ENCODE measurements at places on chromosomes 2 and 18.

- no peak for DNase-seq
Observed at GRCh38 chr2:20496076-20496872, 49.4 kb downstream of the RHOB start.

DNA sequence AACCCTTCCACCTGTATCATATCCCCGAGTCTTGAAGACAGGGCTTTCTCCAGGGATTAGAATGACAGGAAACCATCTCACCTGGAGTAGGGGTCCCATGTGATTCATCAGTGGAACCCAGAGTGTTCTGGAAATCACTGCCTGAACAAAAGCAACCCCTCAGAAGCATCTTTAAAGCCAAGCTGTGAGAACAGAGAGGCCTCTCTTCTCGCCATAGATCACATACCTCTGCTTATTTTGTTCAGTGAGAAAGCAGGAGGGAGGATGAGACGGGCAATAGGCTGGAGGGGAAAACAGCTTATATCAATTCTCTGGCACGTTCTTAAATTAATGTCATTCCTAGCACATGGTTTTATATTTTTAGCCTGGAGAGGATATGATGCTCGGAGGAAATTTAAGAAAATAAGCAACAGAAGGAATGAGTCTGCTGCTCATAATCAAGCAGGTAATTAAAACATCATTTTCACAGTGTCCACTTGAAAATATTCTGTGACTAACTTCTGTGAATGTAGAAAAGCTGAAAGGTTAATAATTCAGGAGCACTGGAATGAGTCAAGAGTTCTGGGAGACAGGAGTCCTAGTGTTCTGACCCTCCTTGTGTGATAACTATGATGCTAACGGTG, 213.6 kb upstream of the SP5 start:
- no peak for DNase-seq

DNA sequence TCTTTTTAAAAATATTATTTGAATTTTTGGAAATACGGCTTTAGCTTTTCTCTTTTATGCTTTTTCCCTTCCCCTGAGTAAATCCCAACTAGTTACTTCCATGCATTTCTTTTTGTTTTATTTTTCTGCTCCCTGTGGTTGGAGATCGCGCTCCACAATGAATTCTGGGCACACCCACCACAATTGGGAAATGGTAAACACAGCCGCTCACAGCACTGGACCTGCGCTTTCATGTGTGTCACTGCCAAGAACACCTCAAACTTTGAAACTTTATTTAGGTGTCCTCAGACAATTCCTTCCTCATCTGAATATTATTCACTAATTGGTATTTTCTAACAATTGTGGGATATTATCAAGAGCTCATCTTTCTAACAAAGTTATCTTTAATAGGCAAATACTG, 82.8 kb upstream of the TMEM18 start:
- DNase-seq = no peak

- DNase-seq = no peak
Observed at GRCh38 chr2:12504443-12504842, 212.3 kb upstream of the TRIB2 start.

DNA sequence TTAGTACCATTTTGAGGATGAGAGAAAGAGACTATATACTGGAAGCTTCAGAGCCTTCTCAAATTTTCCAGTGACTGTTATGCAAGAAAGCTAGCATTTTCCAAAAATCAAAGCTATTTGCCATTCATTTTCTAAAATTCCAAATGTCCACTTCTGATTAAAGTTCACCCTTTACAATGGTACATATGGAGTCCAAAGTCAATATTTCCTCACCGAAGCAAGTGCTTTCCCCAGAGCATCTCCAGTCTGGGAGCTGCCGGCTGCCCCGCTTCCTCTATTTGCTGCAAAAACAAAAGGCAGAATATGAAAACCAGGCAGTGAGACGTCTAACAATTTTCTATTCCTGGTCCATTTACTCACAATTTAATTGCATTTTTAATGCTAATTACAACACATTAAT, 302.0 kb upstream of the CCDC68 start:
- no peak for DNase-seq

DNA sequence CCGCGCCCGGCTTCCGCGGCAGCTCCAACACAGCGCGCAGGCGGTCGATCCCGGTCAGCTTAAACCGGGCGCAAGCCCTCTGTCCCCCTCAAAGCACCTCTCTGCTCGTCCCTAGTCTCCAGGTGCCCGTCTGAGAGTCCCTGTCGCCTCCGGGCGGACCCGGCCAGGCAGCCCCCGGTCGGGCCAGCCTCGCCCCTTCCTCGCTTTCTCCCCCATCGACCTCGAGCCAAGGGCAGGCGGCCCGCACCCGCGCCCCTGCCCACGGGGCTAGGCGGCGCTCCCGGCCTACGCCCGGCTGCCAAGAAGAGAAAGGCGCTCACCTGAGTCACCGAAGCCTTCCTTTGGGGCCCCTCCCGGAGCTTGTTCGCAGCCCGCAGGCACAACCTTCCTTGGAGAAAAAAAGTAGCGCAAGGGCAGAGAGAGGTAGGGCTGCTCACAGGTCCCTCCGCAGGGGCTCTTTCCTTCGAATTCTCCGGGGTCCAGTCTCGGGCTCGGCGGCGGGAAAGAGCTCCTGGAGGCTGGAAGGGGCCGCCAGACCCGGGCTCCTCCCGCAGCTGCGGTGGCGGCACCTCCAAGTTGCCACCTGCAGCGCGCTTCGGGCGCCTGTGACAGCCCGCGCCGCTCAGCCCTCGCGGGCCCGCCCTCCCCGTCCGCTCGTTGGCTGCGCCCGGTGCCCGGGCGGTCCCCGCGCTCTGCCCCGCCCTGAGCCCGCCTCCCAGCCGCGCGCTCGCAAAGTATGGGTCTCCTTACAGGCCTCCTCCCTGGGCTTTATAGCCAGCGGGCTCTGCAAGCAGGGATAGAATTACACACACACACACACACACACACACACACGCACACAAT, 86.5 kb upstream of the EPB41L3 start:
- peak; percentile 88 for DNase-seq

GRCh38 chr2:204654669-204655068, 109.4 kb downstream of the PARD3B start:
- DNase-seq = no peak

GRCh38 chr2:48328159-48328809, 201.7 kb upstream of the STON1 start:
- DNase-seq = no peak

DNA sequence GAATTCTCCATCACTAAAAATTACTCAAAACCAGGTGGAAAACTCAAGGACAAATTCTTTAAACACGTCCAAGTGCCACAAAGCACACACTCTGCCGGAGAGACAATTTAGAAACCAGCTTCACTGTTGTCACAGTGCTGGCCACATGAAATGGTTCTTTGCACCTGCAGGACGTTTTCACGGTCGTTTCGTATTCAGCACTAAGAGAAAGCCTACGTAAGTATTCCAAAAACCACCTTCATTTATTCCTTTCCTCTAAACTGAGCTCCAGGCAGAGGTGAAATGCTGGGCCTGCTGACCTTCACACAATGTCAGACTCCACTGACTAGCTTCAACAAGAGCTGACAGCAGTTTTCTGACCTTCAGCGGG, 680 bp downstream of the ATP5F1A start:
- no peak for DNase-seq

- DNase-seq = no peak
Observed at GRCh38 chr2:46167924-46168323, 129.3 kb upstream of the EPAS1 start.

DNA sequence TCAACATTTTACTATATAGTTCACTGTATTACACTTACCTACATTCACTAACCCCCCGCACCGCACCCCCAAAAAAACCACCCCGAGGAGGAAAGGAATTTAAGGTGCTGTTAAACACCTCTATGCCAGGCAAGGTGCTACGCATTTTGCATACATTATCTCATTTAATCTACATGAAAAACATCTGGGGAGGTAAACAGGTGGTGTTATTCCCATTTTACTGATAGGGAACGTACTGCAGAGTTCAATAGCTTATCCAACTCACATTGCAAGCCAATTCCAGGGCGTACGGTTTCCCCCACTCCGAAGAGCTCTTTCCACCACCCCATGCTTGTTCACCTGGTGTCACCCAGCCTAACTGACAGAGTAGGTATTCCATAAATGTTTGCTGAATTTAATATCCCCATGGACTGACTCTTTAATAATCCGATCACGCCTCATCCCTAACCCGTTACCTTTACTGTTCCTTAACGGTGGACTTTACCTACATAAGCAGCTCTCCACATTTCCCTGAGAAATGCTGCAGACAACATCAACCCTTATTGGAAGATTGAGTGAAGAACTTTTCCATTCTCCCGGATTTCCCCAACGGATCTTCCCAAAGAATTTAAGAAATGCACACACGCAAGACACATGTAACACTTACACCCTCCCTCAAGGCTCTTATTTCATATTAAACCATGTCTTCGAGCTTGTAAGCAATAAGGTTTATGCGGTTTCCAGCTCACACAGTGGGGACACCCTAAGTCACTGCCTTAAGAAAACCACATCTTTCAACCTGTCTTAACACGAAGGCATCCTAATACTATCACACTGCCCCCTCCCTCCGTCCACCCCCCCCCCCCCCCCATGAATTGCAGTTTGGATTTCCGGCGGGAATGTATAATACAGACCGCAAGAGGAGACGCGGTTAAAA, 1.2 kb downstream of the RAPH1 start:
- peak; percentile 41 for DNase-seq

DNA sequence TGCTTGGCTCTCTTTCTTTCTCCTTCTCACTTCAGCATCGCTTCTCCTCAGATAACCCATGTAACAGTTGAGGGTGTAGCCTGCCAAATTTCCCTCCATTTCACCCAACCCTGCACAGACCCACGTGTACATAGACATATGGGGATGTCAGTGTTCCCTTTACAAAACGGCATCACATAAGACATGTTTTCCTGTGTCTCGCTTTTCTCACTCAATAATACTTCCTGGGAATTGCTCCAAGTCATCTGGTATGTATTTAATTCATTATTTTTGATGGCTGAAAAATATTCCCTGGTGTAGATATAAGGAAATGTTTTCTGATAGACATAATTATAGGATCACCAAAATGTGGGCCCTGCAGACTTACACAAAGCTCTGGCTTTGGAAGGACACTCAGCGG, 176.8 kb downstream of the LOXHD1 start:
- no peak for DNase-seq

DNA sequence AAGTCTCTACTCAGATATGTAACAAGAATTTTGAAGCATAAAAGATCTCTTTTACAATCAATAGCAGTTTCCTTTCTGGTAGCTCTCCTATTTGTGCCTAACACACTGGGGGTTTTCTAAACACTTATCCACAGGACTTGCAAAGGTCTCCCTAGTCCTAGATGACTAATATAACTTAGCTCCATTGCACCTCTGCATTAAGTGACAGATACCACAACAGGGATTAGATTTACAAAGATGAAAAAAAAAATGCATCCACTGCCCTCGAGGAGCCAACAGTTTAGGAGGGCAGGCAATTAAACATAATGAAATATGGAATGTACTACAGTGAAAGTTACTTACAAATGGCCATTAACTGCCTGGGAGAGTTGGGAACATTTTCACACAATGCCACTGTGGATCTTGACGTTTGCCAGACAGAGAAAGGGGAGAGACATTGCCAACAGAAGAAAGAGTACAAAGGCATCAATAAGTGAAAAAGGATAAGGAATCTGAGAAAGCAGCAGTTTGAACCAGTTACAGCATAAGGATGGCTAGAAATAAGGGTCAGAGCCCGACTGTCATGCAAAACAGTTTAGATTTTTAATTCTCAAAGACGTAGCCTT, 14.3 kb downstream of the PPP3R1 start:
- no peak for DNase-seq

GRCh38 chr2:24893934-24894333, 26.1 kb downstream of the ADCY3 start:
- DNase-seq = no peak

- DNase-seq = no peak
Observed at GRCh38 chr2:86068136-86068588, 37.5 kb downstream of the POLR1A start.

DNA sequence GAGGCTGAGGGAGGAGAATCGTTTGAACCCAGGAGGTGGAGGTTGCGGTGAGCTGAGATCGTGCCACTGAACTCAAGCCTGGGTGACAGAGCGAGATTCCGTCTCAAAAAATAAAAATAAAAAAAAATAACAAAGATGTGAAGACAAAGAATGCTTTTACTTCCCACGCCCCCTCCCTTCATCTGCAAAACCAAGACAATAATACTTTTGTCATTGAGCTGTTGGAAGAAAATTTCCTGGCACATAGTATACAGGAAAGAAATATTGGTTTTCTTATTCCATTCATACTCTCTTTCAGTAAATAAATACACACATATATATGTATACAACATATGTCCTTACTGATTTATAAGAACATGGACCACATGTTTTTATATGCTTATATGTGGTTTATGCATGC, 12.2 kb downstream of the GREB1 start:
- no peak for DNase-seq

GRCh38 chr2:231614559-231615057, 21.9 kb downstream of the TEX44 start:
- peak; percentile 91 for DNase-seq

- peak; percentile 70 for DNase-seq
Observed at GRCh38 chr18:24491927-24492834, 31.7 kb downstream of the HRH4 start.

DNA sequence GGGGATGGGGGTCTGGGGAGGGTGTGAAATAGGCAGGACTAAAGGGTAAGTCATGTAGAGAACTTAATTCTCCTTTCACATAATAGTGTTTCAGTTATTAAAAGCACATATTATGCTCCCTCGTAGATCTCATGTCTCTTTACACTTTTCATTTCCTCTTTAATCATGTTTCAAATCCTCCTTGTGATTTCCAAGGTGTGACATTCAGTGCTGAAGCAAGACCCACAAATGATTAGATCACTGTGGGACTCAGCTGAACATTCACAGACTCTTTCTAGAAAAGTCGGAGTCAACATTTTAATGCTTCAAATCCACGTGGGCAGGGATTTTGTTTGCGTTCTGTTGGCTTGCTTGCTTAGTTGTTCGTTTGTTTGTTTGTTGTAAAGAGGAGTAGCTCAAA, 34.7 kb upstream of the CALCRL start:
- no peak for DNase-seq

- DNase-seq = no peak
Observed at GRCh38 chr18:47749600-47749973, 180.9 kb downstream of the SMAD2 start.

Measured in retina (tissue), 1 donor.